ENCODE measurements at places on chromosomes 5 and 9.

DNA sequence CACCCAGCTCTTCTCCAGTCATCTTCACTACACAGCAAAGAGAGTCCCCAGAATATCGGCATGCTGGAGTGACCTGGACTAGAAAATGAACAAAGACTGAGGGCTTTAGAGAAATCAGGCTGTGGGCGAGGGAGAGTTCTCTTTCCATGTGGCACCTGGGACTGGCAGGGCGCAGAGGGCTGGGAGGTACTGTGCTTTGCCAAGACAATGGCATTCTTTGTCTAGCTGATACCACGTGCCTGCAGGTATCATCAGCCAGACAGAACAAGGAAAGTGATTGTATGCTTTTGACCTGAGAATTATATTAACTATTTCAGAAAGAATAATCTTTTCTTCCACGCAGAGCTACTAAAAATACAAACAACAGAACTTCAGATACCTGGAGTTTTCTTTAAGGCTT, 30.5 kb downstream of the DDX31 start:
- peak; percentile 66 for DNase-seq

DNA sequence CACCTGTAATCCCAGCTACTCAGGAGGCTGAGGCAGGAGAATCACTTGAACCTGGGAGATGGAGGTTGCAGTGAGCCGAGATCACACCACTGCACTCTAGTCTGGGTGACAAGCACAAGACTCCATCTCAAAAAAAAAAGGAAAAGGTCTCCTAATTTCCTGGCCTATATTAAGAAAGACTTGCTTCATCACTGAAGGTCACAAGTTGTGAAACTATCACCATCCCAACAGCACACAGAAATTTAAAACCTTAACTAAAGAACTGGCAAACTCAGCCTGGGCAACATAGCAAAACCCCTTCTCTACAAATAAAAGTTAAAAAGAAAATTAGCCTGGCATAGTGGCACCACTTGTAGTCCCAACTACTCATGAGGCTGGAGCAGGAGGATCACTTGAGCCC, 17.2 kb downstream of the FRMD3 start:
- DNase-seq, result no peak

DNA sequence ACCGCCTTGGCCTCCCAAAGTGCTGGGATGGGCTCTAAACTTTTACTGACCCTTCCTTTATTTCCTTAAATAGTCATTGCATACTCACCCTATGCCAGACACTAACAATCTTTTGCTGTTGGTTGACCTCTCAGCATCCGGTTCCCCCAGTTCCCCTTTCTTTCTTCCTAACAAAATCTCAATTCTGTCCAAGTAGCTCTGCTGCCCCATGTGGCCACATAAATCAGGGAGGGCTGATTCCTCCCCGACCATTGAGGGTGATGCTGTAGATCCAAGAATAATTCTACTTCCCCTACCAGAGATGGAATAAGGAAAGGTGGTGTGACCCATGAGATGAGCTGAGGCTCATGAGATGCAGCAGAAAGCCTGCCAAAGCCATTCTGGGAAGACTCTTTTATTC, 315.3 kb upstream of the MSX2 start:
- no peak for DNase-seq

DNA sequence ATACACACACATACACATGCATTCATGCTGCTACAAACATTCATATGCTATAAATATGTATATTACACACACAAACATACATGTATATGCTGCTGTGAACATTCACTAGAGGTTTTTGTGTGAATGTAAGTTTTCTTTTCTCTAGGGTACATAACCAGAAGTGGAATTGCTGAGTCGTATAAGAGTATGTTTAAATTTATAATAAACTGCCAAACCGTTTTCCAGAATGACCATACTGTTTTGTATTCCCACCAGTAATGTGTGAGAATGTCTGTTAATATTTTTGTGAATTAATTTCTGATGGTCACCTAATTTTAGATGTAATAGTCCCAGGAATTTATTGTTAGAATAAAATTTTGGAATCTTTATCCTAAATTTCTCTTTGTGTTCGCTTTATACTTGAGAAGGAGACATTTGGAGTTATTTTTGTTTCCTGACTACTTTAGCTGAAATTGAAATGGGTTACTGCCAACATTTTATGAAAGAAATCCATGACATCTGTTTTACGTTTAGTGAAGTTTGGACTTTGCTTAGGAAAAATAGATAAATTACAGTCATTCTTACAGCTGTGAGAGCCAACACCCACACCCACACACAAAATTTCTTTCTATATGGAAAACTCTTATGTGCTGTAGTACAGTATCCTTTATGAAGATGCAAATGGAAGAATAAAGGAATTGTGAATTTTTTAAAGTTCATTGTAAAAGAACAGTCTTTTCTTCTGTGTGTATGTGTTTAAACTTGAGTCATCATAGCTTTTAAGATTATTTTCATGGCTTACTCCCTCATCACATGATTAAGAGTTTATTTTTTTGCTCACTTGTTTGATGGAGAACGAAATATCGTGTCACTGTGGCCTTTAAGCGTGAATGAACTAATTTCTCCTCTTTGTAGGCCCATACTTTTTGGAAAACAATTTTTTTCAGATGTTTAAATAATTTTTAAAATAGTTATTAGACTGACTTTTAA, 24.3 kb downstream of the CENPP start:
- DNase-seq, result no peak

DNA sequence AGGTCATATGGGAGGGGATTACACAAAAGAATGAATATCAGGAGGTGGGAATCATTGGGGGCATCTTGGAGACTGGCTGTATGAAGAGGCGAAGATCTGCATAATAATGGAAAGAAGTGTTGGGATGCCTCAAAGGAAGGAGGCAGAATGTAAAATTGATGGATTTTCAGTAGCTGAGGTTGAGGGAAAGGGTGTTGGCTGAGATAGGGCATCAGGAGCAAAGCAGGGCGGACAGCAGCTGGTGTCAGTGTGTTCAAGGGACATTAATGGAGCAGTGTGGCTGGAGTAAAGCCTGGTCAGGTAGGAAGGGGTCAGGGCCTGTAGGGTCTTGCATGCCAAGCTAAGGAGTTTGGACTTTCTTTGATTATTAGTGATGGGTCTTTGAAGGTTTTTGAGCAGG, 65.2 kb upstream of the TNFAIP8 start:
- DNase-seq, result no peak

DNA sequence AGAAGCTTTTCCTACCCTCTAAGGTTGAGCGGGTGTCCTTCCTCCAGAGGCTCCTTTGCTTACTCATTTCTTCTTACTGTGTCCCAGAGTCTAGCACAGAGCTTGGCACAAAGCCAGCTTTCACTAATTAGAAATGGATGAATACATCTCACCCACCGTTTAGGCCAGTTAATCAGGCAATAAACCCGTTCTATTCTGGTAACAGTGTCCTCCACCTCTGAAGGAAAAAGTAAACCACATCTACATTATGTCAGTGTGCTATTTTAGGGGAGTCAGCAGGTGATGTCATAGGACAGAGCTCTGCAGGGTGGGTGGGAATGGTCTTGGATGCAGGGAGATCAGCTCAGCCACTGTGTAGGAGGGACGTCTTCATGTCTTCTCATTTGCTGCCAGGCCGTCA, 109.2 kb downstream of the OSTF1 start:
- no peak for DNase-seq
